Left lobe of liver (tissue), 2 donors: ENCODE measurements at places on chromosomes 4 and X. TPM values are rescaled to one million over a fixed set of nuclear protein-coding genes. Genes with fewer than 3 reads are reported as not detected.
A peak's percentile ranks its signal among the peaks of the same experiment; 100 is the strongest.

CXorf58 gene
- not detected for total RNA-seq

FAM200B gene
- 14.3 TPM for total RNA-seq

DNA sequence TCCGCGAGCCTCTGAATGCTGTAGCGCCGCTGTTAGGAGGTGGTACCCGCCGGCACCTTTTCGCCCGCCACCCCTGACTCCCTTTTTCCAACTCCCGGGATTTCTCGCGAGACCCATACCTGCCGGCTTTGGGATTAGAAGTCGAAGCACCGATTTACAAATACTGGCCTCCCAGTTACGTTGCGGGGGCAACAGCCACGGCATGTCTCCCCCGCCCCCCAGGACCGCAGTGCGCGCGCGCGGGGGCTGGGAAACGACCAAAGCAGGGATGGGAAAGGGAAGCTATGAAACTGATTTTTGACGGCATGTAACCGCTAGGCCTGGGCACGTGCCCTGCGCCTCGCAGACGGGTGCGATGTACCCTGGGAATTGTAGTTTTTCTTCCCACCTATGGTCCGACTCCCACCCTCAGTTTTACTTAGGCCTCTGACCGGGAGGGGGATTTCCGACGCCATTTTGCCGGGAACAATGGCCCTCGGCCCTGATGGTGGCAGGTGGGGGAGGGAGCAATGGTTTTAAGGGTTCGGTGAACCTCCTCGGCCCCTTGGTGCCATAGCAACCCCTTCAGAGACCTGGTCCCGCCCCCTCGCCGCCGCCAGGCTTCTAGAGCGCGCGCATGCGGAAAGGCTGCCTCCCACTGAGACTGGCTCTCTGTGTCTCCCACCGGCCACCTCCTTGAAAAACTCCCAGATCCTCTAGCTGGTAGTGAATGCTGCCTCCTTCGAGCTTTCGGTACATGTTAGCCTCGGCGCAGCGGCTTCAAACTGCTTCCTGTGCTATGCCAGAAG is 772 bp upstream of the WNK3 start:
- peak; percentile 52 for DNase-seq

TIGD4 gene
- 0.08 TPM for total RNA-seq

SPINK2 gene
- total RNA-seq = not detected

DNA sequence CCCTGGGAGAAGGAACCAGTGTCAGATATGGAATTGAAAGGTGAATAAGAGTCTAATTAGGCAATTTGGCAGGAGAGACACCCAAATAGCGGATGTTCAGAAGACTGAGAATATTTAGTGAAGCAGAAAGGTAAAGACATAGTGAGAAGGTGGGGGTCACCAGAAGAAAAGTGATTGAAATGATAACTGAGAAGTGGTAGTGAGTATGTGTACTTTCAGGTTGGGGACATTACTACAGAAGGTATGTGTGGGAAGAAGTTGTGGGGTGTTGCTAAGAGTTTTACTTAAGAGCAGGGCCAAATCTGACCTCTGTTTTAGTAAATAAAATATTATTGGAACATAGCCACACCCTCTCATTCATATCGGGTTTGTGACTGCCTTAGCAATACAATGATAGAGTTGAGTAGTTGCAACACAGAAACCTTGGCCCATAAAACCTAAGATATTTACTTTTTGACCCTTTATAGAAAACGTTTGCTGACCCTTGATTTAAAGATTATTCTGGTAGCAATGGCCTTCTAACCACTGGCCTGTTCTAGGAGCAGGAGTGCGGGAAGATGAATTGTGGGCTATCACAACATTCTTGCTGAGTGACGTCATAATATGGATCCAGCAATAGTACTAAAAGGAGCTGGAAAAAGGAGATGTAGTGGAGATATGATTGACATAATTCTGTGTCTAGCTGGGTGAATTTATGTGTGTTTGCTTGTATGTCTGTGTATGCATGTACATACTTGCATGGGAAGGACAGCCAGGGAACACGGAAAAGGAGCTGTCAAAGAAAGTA is 115.3 kb downstream of the HS3ST1 start:
- DNase-seq = no peak

GRCh38 chr4:174216799-174217272 is 66.6 kb downstream of the FBXO8 start:
- no peak for DNase-seq

- DNase-seq = no peak
Measured at GRCh38 chr4:42306221-42307109, 90.8 kb upstream of the SHISA3 start.

UGT2A1 gene
- 0.18 TPM for total RNA-seq

DNA sequence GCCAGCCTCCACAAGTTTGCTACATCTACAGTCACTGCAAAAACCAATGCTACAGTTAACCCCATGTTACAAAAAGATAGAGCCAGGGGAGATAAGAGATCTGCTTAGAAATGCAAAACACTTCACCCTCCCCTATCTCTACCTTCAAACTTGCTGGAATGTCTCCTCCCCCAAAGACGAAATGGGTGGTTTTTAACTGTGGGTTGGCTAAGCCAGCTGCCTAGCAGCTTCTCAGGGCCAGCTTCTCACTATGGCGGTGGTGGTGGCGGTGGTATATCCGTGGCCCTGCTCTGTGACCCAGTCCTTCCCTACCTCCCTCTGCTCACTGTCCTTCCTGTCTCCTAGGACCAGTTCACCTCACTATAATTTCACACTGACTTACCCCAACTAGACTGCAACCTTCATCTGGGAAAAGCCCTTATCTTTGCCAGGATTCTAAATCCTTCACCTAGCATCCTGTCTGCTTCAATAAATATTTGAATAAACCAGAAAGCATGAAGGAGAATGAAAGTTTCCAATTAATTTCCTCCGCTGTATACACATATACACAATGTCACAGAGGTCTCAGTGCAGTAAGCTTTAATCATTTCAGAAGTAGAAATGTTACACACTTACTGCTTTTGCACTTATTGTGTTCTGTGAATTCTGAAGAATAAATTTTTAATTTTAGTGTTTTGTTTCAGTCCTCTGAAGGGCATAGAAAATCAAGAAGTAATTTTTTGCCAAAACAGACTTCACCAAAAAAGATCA is 46.3 kb downstream of the SH3KBP1 start:
- DNase-seq = no peak
